ENCODE measurements at places on chromosomes 4 and X. TPM values are rescaled to one million over a fixed set of nuclear protein-coding genes. Genes with fewer than 3 reads are reported as not detected.
A peak's percentile ranks its signal among the peaks of the same experiment; 100 is the strongest.

DNA sequence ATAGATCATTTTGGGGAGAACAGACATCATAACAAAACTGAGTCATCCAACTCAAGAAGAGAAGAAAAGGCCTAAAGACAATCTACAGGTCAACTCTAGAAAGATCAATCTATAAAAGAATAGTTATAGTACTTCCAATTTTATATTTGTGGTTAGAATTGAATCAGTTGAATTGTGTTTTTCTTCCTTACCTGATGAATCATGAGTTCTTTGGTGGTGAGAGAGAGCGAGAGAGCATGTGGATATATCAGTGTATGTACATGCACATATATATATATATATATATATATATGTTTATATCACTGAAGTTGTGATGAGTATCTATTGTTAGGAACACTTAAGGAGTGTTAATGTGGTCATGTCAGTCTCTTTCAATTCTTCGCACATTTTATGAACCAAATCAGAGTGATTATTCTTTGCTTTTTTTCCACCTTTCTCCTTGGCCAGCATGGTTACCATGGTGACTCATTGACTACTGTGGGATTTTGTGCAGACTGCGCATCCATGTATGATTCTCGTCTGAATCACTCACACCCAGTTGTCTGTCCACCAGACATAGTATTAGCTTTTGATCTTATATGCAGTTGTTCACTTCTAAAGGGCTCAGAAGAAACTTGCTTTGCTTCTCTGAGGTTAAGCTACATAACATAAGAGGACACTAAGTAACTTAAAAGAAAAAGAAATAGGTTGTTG is 90.4 kb upstream of the RAB40AL start:
- no peaks in the 10 kb centered on the region for H3K36me3 ChIP-seq
- no peaks in the 10 kb centered on the region for H3K4me1 ChIP-seq
- no peak overlapping the region for H3K27ac ChIP-seq
- no peak for DNase-seq

- peak overlapping the region; percentile 86 for H3K4me3 ChIP-seq
- DNase-seq: no peak
- H3K27ac ChIP-seq: no peak overlapping the region
- peaks cover 4% of the 10 kb centered on the region for H3K27me3 ChIP-seq
- H3K4me1 ChIP-seq: no peaks in the 10 kb centered on the region
Observed at GRCh38 chrX:119604766-119605463, 1.3 kb downstream of the NKRF start.

DNA sequence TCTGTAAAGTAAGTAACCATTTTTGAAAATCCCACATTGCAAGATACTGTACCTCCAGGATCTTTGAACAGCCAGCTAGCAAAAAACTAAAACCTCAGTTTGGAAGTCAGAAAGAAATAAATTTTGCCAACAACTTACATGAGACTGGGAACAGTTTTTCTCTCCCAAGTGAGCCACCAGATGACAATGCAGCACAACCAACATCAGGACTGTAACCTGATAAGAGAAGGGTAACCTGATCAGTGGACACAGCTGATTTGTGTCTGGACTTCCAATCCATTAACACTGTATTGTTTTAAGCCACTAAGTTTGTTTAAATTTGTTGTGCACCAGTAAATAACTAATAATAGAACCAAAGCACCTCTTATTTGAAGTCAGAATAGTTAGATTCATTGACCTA is 923.3 kb downstream of the FAT4 start:
- no peaks in the 10 kb centered on the region for H3K4me1 ChIP-seq
- H3K27me3 ChIP-seq: no peaks in the 10 kb centered on the region
- H3K36me3 ChIP-seq: no peaks in the 10 kb centered on the region
- peak; percentile 12 for DNase-seq
- H3K27ac ChIP-seq: no peak overlapping the region
- no peak overlapping the region for H3K4me3 ChIP-seq

DNA sequence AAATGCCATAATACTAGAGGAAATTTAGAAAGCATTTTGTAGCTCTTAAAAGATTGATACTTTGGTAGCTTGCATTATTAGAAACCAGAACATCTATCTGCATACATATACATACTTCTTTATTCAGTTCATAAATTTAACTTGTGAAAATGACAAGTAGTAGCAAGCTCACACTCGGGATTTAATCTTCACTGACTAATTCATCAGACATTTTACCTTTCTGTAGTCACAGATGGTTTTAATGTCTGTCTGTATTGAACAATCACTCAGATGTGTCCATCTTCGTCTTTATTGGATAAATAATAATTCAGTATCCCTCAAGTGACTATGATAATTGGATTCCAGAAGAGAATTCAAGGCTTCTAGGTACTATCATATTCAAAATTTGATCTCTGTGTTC is 232.3 kb downstream of the TENM3 start:
- no peak for DNase-seq
- H3K27me3 ChIP-seq: no peaks in the 10 kb centered on the region
- no peak overlapping the region for H3K27ac ChIP-seq
- H3K4me1 ChIP-seq: no peaks in the 10 kb centered on the region

- H3K27me3 ChIP-seq: no peaks in the 10 kb centered on the region
- H3K4me1 ChIP-seq: no peaks in the 10 kb centered on the region
- H3K36me3 ChIP-seq: no peaks in the 10 kb centered on the region
- no peak overlapping the region for H3K27ac ChIP-seq
Observed at GRCh38 chr4:177568931-177569330, 126.7 kb upstream of the AGA start.

DNA sequence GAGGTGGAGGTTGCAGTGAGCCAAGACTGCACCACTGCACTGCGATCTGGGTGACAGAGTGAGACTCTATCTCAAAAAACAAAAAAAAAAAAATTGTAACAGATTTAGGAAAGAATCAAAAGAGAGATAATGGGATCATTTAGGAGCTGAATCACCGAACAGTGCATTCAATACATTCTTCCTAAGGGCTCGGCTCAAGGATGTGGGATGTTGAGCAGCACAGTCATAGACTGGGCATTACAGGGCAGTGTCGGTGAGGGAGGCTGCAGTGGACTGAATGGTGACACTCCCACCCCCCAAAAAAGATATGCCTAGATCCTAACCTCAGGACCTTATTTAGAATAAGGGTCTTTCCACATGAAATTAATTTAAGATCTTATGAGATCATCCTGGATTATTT is 70.0 kb downstream of the EVC2 start:
- peaks cover 4% of the 10 kb centered on the region for H3K36me3 ChIP-seq
- H3K27me3 ChIP-seq: no peaks in the 10 kb centered on the region
- no peak overlapping the region for H3K27ac ChIP-seq
- H3K4me3 ChIP-seq: no peak overlapping the region
- no peaks in the 10 kb centered on the region for H3K4me1 ChIP-seq

DNA sequence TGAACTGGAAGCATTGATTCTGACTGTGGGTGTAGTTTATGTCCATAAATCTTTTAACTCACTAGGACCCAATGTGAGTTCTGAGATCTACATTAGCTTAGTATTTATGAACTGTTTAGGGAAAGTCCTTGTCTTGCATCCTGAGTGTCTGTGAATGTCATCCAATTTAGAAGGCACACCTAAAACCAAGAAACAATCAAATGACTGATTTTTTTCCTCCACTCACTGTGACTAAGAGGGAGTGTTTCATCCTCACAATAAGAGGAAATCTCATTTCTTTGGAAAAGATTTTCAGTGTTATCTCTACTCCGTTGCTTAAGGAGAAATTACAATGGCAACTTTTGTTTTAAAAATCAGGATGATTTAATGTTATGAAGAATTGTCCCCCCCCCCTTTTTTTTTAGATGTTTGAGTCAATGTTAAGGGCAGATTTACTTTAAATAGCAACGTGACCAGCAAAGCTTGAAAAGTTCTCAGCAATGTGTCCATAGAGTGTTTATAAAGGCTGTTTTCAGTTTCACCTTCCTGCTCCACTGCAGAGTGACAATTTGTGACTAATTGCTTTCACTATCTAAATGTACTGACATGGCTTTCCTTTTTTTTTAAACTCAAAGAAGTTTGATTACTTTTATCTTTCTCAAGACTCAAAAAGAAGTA is 173.0 kb downstream of the SPCS3 start:
- no peaks in the 10 kb centered on the region for H3K4me1 ChIP-seq
- H3K27me3 ChIP-seq: no peaks in the 10 kb centered on the region
- DNase-seq: peak; percentile 32
- H3K4me3 ChIP-seq: no peak overlapping the region
- no peak overlapping the region for H3K27ac ChIP-seq
- H3K36me3 ChIP-seq: no peaks in the 10 kb centered on the region

DNA sequence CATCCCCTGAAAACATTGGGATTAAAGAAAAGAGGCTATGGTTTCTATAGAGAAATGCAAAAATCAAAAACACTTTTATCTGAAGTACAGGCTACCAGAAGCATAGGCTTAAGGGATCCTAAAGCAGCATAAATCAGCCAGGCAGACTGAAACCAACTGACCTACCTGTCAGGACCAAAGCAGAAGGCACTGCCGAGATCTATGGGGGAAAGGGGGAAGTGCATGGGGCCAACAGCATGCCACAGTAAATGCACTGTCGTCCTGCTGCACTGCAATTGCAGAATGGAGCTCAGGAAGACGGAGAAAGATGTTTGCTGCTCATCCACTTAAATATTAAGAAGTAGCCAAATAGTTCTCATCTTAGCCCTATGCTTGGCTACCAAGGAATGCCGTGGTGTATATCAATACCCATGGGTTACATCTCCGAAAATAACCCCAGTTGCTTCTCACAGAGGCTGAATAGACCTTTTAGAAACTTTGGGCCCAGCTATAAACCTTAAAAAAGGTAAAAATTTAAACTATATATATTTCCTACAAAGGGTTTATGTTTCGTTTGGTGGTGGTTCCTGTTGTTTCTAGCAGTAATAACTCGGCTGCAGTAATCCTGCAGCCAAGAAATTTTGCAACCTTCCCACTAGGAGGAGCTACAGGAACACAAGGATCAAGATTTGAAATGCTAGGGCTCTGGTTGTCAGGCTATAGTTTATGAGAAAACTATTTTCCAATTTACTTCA is 312.2 kb upstream of the DIAPH2 start:
- no peak overlapping the region for H3K4me3 ChIP-seq
- H3K4me1 ChIP-seq: no peaks in the 10 kb centered on the region
- no peak overlapping the region for H3K27ac ChIP-seq
- no peaks in the 10 kb centered on the region for H3K36me3 ChIP-seq

DNA sequence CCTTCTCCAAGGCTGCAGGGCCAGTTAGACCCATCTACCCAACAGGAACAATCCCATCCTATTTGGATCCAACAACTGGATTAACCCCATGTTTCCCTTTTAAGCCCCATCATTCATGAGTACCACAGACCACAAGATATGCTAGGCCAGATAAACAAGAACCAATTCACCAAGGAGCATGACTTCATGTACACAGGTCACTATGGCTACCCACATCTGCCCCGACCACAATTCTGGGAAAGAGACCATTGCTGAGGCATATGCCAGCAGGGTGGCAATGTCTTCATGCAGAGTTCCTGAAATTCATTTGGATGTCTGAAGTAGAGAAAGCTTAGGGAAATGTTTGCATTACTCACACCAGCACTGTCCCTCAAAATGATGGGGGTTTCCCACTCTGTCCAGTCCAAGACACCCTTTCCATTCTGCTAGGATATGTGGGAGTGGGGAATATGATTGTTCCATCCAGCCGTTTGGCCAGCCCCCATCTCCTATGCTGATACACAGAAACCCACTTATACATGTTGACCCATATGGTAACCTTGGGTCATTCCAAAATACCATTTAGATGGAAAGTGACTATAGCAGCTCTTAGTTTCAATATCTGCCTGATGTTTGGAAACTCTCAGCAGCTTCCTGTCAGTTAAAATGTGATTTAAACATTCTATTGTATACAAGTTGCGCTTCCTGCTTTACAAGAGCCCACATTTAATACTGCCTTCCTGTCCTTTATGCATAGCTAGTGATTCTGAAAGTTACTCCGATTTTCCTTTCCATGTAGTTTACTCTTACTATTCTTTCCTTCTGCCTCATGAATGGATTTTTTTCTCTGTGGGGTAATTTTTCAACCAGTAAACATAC is 129.0 kb downstream of the AMMECR1 start:
- no peak for DNase-seq
- no peak overlapping the region for H3K27ac ChIP-seq
- no peaks in the 10 kb centered on the region for H3K27me3 ChIP-seq
- no peaks in the 10 kb centered on the region for H3K36me3 ChIP-seq

- peaks cover 7% of the 10 kb centered on the region for H3K4me1 ChIP-seq
- peak overlapping the region; percentile 7 for H3K27ac ChIP-seq
- no peak overlapping the region for H3K4me3 ChIP-seq
- DNase-seq: peak; percentile 48
- no peaks in the 10 kb centered on the region for H3K27me3 ChIP-seq
- H3K36me3 ChIP-seq: no peaks in the 10 kb centered on the region
Observed at GRCh38 chr4:76856243-76857073, 41.5 kb downstream of the SOWAHB start.

DNA sequence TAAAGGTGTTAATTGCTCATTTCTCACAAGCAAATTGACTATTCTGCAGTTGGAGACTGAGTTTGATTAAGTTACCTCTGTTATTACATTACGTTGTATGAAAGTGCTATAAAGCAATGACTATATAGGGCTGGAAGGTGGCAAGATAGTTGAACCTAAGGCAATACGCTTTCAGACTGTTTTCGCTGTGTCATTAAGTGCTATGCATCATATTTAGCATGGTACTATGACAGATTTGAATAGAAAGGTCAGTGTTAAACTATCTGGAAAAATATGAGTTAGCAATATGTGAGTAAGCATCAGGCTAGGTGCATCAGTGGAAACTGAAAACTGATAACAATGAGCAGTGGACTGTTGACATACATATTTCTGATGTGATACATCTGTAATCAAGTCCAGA is 206.0 kb upstream of the ARHGAP24 start:
- H3K27ac ChIP-seq: no peak overlapping the region
- DNase-seq: no peak
- no peaks in the 10 kb centered on the region for H3K27me3 ChIP-seq
- H3K4me1 ChIP-seq: no peaks in the 10 kb centered on the region

DNA sequence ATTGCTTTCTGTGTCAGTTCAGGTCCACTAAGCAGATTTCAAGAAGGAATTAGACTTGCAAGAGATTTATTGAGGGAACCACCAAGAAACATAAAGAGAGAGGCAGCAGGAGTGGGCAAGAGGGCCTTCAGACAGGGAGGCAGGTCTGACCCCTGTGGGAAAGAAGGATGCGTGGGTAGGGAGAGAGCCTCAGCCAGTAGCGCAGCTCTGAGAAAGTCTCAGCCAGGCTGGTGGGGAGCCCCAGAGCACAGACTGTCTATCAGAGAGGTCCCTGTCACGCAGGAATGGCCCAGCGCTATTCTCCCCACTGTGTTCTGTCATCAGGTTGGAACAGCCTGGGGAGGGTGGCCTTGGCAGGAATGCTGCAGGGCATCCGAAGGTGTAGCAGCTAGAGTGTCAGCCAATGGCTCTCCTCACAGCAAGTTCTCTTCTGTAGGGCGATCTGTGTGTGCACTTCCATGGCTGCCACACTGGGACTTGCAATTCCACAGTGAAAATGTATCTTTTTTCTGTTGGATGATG is 48.0 kb downstream of the OTC start:
- no peaks in the 10 kb centered on the region for H3K36me3 ChIP-seq
- no peaks in the 10 kb centered on the region for H3K4me1 ChIP-seq
- H3K27ac ChIP-seq: no peak overlapping the region
- no peak for DNase-seq
- H3K4me3 ChIP-seq: no peak overlapping the region

- H3K27me3 ChIP-seq: no peaks in the 10 kb centered on the region
- H3K27ac ChIP-seq: no peak overlapping the region
- no peak overlapping the region for H3K4me3 ChIP-seq
- DNase-seq: no peak
Observed at GRCh38 chr4:173777921-173778320, 247.9 kb upstream of the HAND2 start.

GRCh38 chr4:83285055-83285407 is 433 bp upstream of the COQ2 start:
- H3K4me3 ChIP-seq: peak overlapping the region; percentile 50
- DNase-seq: peak; percentile 7
- H3K36me3 ChIP-seq: no peaks in the 10 kb centered on the region
- no peaks in the 10 kb centered on the region for H3K4me1 ChIP-seq
- no peaks in the 10 kb centered on the region for H3K27me3 ChIP-seq
- peak overlapping the region; percentile 92 for H3K27ac ChIP-seq

TCEAL8 gene
- polyA plus RNA-seq: 314 TPM

PAGE3 gene
- not detected for polyA plus RNA-seq

GPR34 gene
- polyA plus RNA-seq: 0.34 TPM

GAB3 gene
- polyA plus RNA-seq: not detected
